ENCODE measurements at places on chromosomes 2 and 18.

GRCh38 chr2:27977731-27978312 is 87.3 kb downstream of the BABAM2 start:
- no peak for DNase-seq

GRCh38 chr18:57698571-57699276 is 77.1 kb upstream of the NARS1 start:
- no peak for DNase-seq

DNA sequence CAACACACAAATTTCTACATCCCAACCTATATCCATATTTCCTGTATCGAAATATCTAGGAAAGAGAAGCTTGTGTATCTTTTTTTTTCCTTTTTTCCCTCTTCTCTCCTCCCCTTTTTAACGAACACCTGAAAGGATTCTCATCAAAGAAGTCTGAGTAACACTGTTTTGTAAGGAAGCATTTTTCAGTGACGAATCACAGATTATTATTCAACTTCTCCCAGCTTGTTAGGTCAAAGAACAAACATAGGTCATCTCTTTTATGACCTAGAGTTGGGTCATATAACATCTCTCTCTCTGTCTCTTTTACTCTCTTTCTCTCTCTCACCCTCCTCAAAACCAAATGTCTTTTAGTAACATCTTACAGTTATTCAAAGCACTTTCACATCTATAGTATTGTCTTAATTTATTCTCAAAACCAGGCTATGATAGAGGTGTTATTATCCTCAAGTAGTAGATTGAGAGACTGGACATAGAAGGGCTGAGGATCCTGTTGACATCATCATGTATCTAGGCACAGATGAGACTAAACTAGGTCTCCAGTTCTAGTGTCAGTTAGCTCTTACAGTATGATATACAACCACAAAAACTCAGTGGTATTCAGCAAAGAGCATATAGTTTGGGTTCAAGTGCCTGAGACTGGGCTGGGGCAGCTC is 80.1 kb upstream of the SPOPL start:
- DNase-seq: no peak

DNA sequence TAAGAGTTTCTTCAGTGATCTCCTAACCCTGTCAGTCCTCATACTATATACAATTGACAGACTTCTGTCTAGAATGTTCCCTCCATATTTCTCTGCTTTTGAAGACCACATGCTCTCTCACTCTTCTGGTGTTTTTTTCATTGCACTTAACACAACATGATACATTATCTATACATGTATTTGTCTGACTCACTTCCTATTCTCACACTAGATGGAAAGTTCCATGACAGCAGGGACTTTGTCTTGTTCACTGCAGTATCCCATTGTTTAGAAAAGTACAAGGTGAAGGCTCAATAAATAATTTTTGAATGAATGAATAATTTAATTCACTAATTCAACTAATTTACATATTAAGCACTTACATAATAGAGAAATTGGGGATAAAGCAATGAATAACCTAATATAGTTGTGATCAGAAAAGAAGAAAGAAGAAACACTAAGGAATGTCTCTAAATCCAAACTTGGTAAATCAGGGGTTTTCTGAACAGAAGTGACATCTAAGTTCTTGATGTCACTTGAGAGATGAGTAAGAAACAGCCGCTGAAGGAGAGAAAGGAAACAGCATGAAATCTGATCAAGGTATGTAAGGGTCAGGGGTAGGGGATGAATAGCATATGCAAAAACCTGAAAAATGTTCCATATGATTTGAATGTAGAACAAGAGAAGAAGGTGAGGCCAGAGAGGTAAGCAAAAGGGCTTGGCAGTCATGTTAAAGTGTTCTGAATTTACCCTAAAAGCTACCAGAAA is 42.4 kb downstream of the MBD2 start:
- no peak for DNase-seq

DNA sequence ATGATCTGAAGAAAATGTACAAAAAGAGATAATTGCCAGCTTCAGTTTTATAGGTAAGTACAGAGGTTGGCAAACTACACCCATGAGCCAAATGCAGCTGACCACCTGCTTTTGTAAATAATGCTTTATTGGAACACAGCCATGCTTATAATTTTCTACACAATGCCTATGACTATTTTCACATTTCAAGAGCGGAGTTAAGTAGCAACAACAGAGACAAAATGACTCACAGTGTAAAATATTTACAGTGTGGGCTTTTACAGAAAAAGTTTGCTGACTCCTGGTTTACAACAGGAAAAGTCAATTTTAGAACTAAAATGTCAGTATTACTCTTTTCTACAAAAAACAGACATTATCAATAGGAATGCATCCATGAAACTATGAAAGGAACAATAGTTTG is 26.0 kb downstream of the CWC22 start:
- no peak for DNase-seq

DNA sequence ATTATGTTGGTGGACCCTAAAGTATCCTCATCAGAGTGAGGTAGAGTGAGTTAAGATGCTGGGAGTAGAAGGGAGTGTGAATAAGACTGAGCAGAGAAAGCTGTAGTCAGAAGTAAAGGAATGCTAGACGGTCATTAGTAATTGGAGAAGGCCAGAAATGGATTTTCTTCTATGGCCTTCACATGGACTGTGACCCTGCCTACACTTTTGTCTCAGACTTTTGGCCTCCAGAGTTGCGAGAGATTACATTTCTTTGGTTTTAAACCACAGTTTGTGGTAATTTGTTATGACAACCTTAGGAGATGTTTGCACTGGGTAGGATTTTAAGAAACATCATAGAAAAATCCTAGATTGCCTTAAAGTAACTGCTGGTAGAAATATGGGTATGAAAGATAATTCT is 1267.7 kb upstream of the TMEFF2 start:
- DNase-seq: no peak

GRCh38 chr2:157438863-157439823 is 4.7 kb downstream of the CYTIP start:
- no peak for DNase-seq

DNA sequence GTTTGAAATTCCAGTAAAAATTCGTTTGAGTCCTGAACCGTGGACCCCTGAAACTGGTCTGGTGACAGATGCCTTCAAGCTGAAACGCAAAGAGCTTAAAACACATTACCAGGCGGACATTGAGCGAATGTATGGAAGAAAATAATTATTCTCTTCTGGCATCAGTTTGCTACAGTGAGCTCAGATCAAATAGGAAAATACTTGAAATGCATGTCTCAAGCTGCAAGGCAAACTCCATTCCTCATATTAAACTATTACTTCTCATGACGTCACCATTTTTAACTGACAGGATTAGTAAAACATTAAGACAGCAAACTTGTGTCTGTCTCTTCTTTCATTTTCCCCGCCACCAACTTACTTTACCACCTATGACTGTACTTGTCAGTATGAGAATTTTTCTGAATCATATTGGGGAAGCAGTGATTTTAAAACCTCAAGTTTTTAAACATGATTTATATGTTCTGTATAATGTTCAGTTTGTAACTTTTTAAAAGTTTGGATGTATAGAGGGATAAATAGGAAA is 80.7 kb downstream of the ACSL3 start:
- no peak for DNase-seq

- DNase-seq: no peak
Observed at GRCh38 chr2:222713002-222713401, 41.5 kb downstream of the MOGAT1 start.

GRCh38 chr2:53568469-53568868 is 199.1 kb upstream of the CHAC2 start:
- DNase-seq: no peak

DNA sequence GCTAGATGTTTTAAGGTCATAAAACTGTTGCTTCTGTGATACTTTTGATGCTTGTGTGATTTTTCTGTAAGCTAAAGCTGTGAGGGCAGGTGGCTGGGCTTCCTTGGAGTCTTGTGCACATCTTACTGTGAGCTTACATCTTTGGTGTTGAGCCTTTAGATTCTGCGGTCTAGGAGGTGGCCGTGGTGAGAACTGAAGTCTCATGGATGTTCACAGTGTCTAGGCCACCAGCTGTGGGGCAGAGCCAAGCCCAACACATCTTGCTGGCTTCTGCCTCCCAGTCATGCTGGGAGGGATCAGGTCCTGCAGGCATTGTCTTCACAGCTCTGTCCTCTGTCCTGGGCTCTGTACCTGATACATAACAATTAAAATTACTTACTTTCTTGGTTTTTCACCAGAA is 219.7 kb upstream of the HS6ST1 start:
- DNase-seq: no peak

- no peak for DNase-seq
Observed at GRCh38 chr18:26464128-26465011, 84.0 kb downstream of the KCTD1 start.

GRCh38 chr18:36899289-36899688 is 70.4 kb downstream of the KIAA1328 start:
- no peak for DNase-seq

DNA sequence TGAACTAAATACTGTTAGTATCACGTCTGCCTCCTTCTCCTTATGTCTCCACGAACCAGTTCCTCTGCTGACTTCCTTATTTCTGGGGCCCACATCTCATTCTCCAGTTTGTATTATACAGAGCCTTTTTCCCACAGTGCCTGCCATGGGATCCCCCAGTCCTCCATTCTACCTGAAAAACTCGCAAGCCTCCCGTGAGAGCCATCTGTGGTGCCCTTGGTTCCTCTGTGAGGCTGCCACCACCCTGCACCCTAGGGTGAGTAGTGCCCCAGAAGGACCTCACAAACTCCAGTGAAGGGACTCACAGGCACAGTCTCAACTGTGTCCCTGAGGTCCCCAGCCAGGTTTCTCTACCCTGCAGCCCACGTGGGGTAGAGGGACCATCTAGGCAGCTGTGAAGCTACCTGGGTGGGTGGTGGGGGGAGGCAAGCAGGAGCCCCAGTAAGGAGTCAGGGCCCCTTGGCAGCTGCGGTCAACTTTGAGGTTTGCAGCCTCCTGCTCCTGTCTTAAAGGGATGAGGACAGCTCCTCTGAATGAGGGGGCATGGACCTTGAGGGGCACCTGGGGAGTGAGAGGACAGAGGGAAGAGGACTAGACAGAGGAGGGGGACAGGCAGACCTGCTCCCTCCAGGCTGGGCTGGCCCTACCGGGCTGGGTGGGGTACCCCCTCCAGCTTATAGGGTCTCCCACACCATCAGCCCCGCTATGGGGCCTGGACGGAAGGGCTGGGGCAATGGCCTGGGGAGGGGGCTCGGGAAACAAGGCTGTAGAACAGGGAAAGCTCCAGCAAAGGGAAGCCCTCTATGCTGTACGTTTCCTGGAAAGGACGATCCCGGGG is 1.0 kb downstream of the PSTPIP2 start:
- DNase-seq: no peak

DNA sequence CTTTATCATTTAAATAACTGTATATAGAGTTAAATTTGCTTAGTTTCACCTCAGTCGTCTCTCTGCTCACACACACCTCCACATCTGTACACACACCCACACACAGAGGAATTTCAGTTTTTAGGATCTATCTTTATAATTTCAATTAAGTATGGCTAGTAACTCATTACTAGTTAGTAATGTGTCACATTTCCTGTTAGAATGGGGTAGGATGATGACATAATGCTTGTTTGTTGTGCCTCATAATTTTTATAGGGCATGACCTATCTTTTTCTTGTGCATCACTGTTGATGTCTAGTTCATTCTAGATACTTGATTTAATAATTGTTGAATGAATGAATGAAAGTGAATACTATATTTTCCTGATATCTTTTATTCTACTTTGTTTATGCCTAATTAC is 108.6 kb downstream of the AGPS start:
- DNase-seq: no peak

DNA sequence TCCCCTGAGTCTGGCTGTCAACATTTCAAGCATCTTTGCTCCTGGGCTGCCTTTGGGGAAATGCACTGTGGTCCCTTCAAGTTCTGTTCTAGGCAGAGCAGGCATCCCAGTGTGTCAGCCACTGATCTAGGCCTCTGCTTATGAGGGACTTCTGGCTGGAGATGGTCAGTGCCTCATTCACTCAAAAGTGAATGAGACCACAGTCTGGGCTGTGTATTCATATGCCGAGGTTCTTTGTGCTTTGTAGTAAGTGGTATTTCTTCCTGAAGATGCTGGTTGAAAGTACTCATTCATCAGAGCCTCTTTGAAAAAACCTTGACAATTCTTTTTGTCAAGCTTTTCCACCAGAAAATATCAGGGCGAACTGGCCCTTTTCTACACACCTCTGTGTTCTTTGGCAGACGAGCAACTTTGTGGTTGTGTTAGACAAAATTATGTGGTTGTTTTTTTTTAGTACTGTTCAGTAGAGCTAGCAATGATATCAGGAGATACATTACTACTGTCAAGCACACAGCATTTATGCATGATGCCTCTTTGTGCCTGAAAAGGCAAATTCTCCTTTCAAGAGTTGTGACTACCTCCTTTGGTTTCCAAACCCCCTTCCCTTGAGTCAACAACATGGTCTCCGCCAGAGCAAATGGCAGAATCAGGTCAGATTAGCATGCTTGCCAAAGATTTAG is 510.9 kb upstream of the NRP2 start:
- no peak for DNase-seq

DNA sequence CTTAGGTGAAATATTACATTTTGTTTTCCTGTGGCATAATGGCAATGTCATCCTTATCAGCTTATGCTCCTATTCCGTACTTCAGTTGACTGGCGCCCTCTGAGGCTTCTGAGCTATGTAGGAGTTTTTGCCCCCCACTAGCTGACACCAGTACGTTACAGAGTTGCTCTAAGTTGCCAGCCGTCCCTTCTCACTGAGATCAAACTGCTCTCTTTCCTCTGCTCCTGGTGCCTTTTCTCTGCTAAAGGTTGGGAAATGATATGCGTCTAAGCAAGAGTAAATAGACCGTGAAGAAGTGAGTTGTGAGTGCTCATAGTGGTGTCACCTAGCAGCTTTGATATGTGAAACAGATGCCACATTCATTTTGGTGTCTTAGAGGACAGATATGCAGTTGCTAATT is 99.2 kb downstream of the RAPGEF4 start:
- DNase-seq: no peak

- no peak for DNase-seq
Observed at GRCh38 chr18:53544917-53545316, 679.6 kb downstream of the MBD2 start.

DNA sequence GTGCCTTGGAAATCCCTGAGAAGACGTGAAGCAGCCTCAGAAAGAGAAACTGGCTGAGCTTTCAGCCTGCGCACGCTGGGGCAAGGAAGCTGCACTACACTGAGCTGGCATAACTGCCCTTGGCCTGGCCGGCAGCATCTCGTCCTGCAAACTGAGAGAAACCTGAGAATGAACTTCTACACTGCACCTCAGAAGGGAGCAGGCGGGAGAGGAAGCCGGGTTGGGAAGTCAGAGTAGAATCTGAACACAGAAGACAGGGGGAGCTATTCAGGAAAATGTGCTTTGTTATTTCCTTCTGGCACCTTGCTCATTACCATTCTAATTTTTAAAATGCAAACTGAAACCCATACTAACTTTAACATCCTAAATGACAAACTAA is 70.9 kb downstream of the ZEB2 start:
- no peak for DNase-seq

DNA sequence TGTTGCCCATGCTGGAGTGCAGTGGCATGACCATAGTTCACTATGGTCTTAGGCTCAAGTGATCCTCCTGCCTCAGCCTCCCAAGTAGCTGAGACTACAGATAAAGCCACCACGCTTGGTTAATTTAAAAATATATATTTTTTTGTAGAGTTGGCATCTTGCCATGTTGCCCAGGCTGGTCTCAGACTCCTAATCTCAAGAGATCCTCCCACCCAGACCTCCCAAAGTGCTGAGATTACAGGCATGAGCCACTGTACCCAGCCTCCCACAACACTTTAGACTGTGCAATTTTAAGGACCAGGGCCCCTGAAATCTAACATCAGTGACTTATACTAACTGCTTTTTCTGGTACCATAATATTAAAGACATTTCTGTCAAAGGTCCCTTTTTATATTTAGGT is 5.2 kb downstream of the TXNDC2 start:
- no peak for DNase-seq

GRCh38 chr2:14635391-14635871 is 2.9 kb downstream of the LRATD1 start:
- DNase-seq: no peak
